ENCODE measurements at places on chromosomes 6 and 20.

- no peak for DNase-seq
Measured at GRCh38 chr6:21390532-21391213, 202.9 kb upstream of the SOX4 start.

GRCh38 chr20:46351357-46352058, 43.2 kb upstream of the CDH22 start:
- no peak for DNase-seq

GRCh38 chr20:24672886-24673677, 203.7 kb downstream of the SYNDIG1 start:
- DNase-seq = no peak

DNA sequence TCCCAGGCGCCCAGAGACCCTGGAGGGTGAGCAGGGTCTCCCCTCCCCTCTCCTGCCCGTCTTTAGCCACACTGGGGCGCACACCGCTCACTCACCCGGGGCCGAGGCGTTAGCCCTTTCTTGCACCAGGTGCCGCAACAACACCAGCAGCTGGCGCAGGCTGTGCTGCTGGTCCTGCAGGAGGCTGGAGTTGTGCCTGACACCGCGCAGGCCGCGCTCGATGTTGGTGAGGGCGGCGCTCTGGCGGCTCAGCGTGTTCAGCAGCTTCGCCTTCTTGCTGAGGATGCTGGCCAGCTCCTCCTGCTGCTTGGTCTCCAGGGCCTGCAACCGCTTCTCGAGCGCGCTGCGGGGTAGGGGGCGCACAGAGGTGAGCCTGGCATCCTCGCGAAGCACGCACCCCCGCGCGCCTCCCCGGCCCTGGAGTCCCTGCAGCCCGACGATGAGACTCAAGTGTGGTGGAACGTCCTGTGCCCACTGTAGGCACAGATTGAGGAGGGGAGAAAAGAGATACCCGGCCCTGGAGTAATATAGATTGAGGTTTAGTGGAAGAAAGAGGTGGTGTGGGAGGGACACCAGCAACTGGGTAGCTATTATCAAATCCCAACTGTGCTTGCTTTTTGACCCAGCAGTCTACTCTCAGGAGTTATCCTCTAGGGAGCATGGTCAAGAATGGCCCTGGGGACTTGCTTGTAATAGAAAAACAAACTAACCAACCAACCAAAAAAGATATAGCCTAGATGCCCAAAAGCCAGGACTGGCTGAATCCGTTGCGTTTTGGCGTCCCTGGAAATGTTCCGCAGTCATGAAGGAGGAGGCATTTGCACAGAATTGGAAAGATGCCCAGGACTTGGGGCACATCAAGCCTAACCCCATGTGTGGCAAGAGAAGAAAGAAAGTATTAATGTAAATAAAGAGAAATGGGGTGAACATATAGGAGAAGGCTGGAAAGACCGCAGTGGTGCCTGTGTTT, 30.9 kb downstream of the ANGPT4 start:
- no peak for DNase-seq

- DNase-seq = no peak
Measured at GRCh38 chr6:117169064-117169665, 96.2 kb upstream of the VGLL2 start.

GRCh38 chr6:158312672-158313397, 570 bp downstream of the TULP4 start:
- no peak for DNase-seq

- no peak for DNase-seq
Measured at GRCh38 chr6:35011096-35012041, 122.3 kb downstream of the ANKS1A start.

DNA sequence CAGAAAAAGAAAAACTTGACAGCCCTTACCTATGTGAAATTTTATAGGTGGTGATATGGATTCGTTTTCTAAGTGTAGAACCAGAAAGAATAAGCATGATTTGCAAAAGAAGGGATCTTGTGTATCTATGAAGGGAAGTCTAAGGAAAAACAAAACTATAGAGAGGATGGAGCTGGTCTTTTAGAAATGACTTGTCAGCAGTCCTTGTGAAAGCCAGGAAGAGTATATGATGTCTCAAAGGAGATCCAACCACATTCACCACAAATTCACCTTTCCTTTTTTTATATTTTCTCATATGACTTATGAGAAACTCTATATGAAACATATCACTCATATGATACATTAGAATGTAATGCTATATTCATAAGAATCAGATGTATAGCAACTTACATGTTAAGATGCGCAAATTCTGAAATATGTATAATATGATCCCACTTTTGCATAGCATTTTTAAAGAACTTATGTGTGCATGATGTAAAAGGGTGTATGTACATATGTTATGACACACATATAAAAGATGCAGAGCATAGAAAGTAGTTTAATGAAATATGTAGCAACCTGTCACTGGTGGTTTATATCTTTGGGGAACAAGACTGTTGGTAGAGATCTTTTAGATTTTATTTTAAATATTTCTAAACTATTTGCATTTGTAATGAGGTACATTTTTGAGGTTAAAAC, 91.9 kb upstream of the NUP153 start:
- no peak for DNase-seq

DNA sequence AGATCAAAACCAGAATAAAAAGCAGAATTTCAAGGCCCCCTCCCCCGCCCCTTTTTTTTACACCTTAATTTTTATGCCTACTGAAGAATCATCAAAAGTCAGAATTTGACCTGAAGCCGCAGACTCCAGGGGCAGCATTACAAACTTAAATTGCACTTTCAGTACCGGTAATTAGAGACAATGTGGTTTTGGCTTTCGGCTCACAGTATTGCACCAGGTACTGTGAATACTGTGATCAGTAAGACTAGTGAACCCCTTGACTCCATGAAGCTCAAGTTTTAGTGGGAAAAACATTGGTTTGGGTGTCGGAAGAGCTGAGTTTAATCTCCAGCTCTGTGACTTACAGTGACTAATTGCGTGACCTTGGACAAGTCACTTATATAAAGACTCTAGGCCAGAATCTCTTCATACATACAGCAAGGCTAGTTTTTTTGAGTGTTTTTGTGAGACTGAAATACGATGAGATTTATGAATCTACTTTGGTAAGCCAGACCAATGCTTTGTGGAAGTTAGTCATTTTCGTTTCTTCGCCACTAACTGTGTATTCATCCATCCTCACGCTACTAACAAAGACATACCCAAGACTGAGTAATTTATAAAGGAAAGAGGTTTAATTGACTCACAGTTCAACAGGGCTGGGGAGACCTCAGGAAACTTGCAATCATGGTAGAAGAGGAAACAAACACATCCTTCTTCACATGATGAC, 114.7 kb downstream of the SASH1 start:
- DNase-seq = no peak

DNA sequence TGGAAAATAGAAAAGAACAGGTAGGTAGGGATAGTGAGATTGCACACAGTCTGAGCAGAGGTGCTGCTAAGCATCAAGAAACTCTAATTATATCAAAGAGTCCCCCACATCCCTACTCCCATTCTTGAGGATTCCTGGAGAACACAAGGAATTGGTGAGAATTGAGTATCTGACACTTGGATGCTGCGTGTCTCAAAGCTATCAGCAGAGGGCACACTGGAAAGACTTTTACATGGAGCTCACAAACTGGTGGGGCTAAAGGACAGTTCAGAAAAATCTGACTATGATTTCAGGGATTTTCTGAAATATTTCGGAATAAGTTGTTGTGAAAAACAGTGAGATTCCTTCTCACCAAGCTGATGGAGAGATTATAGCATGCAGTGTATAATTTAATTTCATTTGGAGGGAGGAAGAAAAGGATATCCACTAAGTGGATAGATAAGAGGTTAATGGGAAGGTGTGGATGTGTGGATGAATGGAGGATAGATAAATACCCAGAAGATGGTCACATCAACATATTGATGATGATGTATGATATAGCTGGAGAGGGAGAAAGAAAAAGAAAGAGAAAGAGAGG, 215.4 kb upstream of the DEFB112 start:
- no peak for DNase-seq

- no peak for DNase-seq
Measured at GRCh38 chr6:88631830-88632229, 331.6 kb downstream of the RNGTT start.

DNA sequence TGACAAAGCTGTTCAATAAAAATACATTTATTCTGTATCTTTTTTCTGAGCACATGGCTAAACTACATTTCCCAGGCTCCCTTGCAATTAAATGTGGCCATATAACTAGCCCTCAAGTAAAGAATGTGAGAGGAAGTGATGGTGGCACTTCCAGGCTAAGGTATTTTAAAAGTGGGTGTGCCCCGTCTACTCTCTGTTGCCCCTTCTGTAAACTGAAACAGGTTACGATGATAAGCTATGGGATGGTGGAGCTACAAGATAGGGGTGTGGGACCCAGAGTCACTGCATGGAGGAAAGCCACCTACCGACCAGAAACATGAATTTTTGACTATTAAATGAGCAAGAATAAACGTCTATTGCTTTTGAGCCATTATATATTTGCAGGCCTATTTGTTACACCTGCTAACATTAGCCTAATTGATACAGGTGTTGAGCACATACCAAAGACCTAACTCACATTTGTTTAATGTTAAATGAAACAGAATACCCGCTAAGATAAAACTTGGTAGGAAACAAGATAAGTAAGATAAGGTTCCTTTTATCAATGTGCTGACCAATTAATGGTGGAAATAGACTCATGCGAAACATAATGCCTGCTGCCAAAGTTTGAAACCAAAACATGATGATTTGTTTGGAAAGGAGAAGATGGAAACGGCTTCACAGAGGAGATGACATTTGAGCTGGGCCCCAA, 3.1 kb downstream of the FYN start:
- DNase-seq = no peak

- DNase-seq = no peak
Measured at GRCh38 chr20:58514321-58515232, 622 bp downstream of the APCDD1L start.

DNA sequence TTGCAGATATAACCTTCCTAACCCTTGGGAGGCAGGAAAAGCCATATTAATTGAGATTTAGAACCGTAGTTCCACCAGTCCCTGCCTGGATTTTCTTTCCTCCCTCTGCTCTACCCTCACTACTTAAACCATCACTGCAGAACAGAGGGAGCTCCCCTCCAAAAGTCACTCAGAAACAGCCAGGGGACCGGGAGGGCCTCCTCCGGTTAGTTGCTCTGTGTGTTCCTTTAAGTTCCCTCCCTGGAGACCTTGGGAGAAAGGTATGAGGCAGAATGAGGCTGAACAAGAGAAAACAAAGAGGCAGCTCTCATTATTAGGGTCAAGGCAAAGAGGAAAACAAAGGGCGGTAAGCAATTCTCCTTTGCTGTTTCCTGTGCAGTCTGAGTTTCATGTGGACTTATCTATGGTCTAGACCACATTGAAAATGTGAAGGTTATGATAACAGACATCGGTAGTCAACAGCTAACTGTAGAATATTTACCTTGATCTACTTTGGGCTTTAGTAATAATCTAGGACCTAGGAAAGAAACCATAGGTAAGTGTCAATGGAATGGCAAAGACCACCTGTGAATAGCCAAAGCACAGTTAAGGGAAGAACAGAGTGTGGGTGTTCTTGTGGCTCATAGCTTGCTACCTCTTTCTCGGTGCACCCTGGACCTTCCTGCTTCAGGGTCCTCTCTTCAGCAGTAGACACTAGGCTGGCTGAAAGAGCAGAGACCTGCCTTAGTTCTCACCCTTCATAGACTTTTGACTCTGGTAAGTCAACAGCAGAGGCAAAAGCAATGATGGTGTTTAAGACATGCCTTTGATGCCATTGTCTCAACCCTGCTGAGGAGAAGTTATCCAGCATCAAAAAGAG, 250.9 kb upstream of the CITED2 start:
- no peak for DNase-seq

DNA sequence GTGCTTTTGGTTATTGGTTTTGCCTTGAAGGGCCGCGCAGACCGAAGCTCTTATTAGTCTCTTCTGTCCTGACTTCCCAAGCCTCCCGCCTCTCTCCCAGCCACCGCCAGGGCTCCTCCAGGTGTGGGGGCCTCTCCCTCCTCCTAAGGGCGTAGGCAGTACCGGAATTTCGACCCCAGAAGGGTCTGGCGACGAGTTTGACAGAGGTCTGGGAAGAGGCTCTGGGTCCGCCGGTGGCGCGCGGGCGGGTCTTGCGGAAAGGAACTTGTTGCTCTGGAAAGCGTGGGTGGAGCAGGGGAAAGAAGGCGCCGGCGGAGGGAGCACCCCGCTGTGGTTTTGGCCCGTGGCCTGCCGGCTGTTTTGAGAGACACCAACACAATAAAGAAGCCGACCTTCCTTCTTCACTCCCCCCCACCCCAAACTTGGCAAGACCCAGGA, 1.8 kb downstream of the PCSK2 start:
- no peak for DNase-seq

- no peak for DNase-seq
Measured at GRCh38 chr6:9116026-9116425, 680.7 kb upstream of the SLC35B3 start.

GRCh38 chr20:35320396-35321126, 28.3 kb upstream of the FAM83C start:
- DNase-seq = no peak
